ENCODE measurements at places on chromosomes 16 and 17.

GRCh38 chr16:68046106-68046505, 23.0 kb downstream of the DUS2 start:
- DNase-seq = no peak

GRCh38 chr17:50133028-50133768, 3.2 kb upstream of the SAMD14 start:
- peak; percentile 63 for DNase-seq

DNA sequence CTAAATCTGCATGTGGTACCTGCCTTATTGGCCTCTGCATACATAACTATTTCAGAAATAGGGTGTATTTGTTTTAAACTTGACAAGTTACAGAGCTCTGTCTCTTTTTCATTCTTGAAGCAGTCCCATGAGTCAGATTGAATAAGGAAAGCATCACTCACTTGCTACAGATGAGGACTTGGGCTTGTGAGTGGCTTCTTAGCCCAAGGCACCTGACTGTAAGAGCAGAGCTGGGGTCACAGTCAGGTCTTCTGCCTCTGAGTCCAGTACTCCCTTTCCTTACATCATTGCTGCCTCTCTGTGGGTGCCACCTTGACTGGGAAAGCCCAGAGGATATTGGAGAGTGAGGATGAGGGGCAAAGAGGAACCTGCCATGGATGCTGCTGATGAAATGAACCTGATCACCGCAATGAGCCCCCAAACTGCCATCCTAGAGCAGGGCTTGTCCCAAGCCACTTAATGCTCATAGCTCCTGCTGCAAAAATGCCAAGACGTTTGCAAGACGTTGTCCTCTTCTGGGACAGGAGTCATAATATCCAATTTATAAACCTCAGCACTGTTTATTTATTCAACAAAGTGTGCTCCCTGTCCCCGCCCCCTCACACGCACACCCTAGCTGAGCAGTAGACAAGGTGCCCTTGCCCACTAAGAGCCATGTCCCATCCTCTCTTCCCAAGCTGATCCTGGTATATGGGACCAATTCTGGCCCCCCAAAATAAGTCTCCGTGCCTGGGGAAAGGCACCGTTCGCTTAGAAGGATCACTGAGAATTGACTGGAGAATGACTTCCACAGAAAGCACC, 74.1 kb downstream of the CCDC182 start:
- DNase-seq = no peak

- no peak for DNase-seq
Measured at GRCh38 chr17:45839442-45839841, 5.2 kb upstream of the SPPL2C start.

DNA sequence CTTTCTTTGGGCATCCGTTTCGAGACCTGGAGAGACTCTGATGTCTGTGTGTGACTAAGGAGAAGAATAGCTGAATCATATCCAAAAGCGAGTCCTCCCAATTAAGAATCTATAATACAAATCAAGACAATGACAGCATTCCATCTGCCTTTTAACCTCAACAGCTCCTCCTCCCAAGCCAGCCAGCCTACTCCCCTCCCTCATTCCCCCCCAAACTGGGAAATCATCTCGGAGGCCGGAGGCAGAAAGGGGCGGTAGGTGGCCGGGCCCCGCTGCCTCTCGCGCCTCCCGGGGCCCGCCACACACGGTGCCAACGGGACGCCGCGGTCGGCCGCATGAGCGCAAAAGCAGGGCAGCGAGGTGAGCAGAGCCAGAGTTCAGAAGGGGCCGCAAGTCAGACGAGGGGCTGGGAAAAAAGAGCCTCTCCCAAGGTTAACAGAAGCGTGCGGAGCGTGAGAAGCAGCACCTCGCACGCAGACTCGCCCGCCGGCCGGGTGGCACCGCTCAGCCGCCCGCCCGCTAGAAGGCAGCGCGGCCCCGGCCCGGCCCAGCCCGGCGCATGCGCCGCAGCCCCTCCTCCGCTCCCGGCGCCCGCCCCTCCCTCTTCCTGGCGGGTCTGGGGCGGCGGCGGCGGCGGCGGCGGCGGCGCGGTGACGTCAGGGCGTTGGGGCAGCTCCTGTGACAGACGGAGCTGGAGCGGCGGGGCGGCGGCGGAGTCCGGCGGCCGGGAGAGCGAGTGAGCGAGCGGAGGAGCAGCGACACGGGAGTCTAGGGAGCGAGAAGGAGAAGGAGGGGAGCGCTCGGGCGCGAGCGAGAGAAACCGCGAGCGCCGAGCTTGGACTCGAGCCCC, at the start of gene PAFAH1B1:
Gene PAFAH1B1, plus strand, starts transcription at position 684 of the 850 bp plus-strand sequence. CDS start 44,635 bp downstream, outside the sequence.
- peak; percentile 83 for DNase-seq
